Aorta (tissue), 5 donors: ENCODE measurements at places on chromosomes 7 and 10.
A peak's percentile ranks its signal among the peaks of the same experiment; 100 is the strongest.

DNA sequence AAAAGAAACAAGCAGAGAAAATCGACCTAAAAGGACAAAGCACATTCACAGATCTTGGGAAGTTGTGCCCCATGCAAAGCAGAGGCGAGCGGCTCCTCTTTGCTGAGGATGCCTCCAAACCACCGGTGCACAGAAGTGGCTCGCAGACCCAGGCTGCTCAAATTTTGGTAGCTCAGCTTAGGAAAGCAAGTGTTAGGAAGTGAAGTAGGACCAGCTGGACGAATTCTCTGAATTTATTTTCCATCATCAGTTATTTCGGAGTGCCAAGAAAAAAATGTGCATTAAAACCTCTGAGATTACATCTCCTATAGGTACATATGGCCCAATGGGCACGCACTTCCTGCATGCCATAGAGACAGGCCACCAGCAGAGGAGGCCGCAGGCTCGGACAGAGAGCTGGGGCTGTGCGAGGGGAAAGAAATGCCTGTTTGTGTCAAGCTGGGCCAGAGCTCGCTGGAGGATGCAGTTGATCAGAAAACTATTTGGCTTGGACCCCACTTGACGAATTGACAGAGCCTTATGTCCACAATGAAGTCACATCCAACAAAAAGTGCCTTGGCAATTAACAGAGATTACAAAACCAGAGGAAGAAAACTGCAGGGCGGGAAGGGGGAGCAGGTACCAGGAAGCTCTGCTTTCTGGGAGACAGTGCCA is 122.3 kb upstream of the LYZL2 start:
- peak; percentile 93 for DNase-seq

GRCh38 chr10:43471935-43472720 is 35.2 kb downstream of the ZNF487 start:
- DNase-seq: no peak

DNA sequence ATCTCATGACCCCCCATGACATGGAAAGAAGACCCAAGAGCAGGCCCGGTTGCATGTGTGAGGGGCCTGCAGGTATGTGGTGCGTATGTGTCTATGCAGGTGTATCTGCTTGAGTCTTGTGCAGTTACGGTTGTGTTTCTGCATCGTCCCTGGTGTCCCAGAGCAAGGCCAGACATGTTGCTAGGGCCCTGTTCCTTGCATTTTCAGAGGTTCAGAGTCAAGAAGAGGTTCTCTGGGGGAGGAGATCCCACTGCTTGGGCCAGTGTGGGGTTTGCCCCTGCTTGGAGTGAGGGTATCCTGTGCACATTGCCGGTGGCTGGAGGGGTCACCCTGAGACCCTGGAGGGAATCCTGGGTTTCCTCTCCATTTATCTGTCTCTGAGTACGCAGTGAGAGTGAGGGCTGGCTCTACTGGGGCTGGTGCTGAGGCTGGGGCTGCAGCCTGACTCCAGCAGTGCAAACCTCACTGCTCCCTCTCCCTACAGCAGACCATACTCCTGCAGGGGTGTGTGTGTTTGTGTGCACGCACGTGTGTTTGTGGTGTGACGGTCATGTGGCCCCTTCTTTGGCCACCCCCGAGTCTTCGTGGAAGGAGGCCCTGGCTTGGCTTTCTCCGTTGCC is 4.1 kb downstream of the TRIM8 start:
- DNase-seq: no peak

- DNase-seq: peak; percentile 90
Observed at GRCh38 chr7:64463636-64464375, 99.1 kb downstream of the ZNF680 start.

DNA sequence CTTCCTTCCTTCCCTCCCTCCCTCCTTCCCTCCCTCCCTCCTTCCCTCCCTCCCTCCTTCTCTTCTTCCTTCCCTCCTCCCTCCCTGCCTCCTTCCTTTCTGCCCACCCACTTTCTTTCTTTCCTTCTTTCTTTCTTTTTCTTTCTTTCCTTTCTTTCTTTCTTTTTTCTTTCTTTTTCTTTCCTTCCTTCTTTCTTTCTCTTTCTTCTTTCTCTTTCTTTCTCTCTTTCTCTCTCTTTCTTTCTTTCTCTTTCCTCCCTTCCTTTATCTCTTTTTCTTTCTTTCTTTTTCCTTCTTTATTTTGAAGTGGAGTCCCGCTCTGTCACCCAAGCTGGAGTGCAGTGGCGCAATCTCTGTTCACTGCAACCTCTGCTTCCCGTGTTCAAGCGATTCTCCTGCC is 33.7 kb upstream of the GTF2IRD1 start:
- no peak for DNase-seq

- DNase-seq: peak; percentile 93
Observed at GRCh38 chr7:92245487-92246359, at the start of the genes ANKIB1 and KRIT1. ANKIB1 (plus strand) TSS chr7:92245974; CDS start chr7:92294979, 49,005 bp downstream. KRIT1 (minus strand) TSS chr7:92245914; CDS start chr7:92242135, 3,779 bp downstream.

- DNase-seq: no peak
Observed at GRCh38 chr10:14736600-14737081, 38.1 kb downstream of the FAM107B start.

DNA sequence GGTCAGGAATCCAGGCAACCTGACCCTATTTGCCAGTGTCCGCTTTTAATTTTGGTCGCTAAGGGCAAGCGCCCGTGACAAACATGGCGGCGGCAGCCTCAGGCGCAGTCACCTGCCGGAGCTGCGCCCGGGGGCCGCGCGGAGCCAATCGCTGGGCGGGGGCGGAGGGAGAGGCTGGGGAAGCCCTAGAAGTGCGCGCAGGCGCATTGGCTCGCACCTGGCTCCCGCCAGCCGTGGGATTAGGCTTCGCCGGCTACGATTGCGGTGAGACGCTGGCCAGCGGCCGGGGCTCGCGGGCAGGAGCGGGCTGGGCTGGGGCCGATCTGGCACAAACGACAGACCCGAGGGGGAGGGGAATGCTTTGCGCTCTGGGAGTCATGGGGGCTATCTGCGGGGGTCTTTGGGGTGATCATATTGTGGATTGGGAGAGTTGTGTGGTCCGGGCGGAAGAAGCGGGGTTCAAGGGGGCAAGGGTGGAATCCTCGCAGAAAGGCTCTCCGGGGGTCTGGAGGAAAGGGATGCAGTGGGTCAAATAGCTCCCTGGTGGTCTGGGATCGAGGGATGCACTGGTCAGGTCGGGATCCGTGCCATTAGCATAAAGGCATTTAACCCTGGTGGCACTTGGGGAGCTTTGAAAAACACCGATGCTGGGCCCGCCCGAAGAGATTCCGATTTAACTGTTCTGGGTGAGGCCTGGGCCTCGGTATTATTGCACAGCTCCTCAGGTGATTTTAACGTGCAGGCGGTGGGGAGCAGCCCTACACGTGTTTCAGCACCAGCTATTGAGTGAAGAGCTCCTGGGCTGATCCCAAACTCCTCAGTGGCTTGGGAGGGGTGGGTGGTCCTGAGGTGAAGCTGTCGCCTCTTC is 10.1 kb upstream of the C10orf95 start:
- DNase-seq: peak; percentile 94

- DNase-seq: no peak
Observed at GRCh38 chr10:132176623-132177500, 9.9 kb upstream of the DPYSL4 start.

- DNase-seq: no peak
Observed at GRCh38 chr7:43864126-43864525, 5.2 kb downstream of the MRPS24 start.

DNA sequence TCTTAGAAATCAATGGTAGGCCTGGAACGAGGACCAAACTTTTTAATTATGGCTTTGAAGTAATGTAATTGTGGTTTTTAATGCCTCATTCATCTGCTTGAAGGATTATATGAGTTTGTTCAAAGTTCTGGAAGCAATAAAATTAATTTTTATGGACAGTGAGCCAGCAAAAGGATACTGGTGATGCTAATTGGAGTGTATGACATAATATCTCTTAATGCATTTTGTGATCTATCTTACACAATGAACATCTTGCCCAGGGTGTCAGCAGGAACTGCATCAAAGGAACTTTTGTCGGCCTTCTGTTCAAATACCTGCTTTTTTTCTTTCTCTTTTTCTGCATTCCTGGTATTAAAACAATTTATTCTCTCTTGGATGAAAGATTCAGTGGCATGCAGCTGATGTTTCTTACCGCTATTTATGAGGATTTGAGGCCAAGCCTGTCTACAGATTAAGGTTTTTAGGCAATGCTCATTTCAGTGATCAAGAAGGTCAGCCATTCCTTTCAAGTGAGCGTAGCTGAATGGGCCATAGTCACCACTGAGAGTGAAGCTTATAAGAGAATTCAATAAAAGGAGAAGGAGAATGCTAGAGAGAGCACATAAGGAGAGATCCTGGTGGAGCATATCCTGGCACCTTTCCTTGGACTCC is 974.8 kb downstream of the SORCS3 start:
- DNase-seq: no peak

DNA sequence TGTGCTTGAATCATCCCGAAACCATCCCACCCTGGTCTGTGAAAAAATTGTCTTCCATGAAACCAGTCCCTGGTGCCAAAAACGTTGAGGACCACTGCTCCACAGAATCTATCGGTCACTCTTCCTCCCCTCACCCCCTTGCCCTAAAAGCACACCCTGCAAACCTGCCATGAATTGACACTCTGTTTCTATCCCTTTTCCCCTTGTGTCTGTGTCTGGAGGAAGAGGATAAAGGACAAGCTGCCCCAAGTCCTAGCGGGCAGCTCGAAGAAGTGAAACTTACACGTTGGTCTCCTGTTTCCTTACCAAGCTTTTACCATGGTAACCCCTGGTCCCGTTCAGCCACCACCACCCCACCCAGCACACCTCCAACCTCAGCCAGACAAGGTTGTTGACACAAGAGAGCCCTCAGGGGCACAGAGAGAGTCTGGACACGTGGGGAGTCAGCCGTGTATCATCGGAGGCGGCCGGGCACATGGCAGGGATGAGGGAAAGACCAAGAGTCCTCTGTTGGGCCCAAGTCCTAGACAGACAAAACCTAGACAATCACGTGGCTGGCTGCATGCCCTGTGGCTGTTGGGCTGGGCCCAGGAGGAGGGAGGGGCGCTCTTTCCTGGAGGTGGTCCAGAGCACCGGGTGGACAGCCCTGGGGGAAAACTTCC is 784 bp upstream of the SERPINE1 start:
- peak; percentile 82 for DNase-seq

DNA sequence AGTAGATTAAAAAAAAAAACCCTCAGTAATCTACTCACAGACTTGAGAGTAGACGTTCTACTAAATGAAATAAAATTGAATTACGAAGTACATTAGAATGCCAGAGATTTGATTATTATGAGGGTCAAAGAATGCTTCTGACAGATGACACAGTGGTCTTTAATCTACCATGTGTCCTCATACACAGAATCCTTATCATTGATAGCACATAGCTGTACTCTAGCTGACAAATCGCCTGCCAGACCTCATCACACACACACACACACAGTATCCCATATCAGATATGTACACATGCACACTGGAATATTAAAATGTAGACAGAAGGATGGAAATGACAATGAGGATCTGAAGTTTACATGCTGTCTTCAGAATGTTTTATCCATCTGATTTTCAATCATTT is 104.6 kb downstream of the SORCS1 start:
- no peak for DNase-seq
